ENCODE measurements at places on chromosomes 7 and 10.

DNA sequence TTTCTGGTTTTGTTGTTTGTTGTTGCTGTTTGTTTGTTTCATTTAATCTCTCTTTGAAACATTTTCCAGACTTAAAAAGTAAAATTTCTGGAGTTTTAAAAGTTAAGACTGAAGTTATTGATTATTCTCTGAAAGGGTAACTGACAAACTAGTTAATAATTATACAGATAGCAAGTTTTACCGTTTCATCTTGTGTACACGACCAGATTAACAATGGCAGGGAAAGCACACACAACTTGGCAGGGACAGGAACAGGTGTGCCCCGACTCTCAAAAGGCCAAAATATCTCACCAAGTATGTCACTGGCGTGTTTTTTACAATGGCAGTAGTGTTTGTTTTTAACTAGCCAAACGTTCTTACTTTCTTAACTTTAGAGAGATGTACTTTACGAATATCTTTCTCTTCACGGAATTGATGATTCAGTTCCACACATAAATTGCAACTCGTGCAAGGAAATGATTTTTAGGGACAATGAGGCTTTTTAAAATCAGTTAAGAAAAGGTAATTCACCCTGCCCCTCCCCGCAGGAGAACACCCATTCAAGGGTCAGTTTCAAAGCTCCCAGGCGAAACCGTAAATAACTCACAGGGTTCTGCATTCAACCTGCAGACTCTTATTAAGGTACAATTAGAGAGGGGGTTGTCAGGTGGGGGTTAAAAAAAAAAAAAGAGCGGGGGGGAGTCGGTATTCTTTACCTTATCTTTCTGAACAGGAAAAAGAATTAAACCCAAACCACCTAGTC, 3.5 kb downstream of the CTBP2 start:
- no peak for DNase-seq

DNA sequence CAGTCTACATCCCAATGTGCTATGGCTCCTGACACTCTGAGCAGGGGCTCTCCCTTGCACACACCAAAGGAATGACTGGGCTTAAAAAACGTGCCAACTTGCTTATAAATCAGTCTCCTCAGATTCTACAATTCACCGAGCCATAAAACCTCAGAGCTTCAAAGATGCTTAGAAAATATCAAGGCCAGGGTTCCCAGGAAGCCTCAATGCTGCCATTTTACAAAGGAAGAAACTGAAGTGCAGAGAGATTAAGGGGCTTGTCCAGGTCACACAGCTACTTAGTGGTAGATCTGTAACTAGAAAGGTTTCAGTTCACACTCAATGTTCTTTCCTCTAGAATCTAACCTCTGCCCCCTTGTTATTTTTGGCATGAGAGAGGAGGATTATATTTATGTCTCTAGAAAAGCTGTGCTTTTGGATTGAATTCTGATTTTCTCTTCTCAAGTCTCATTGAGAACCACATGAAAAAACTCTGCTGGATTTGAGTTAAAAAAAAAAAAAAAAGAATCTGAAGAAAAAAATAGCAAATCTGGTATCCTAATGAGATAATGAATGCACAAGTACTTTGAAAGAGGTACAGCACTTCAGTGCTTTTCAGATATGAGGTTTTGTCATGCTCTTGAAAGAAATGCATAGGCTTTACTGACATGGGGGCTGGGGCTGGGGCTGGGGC, 22.3 kb upstream of the TSPAN33 start:
- no peak for DNase-seq

DNA sequence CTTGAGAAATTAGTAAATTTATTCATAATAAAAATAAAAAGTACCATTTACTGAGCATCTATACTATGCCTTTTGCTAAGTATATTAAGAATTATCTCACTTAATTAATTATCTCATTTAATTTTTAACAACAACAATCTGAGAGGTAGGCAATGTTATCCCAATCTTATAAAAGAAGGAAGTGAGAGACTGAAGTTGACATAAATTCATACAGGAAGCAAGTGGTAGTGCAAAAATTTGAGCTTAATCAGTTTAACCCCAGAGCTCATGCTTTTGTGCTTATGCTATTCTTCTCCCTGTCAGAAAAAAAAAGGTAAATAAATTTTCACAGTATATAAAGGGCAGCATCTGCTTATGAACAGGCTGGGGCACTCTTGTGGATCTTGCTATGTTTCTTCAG, 2.7 kb upstream of the LIPF start:
- DNase-seq, result no peak

- no peak for DNase-seq
Measured at GRCh38 chr7:150955519-150956394, 22.4 kb downstream of the KCNH2 start.
